ENCODE measurements at places on chromosomes 7 and 10.

GRCh38 chr7:157757211-157757610, 420.4 kb downstream of the DNAJB6 start:
- DNase-seq, result no peak

DNA sequence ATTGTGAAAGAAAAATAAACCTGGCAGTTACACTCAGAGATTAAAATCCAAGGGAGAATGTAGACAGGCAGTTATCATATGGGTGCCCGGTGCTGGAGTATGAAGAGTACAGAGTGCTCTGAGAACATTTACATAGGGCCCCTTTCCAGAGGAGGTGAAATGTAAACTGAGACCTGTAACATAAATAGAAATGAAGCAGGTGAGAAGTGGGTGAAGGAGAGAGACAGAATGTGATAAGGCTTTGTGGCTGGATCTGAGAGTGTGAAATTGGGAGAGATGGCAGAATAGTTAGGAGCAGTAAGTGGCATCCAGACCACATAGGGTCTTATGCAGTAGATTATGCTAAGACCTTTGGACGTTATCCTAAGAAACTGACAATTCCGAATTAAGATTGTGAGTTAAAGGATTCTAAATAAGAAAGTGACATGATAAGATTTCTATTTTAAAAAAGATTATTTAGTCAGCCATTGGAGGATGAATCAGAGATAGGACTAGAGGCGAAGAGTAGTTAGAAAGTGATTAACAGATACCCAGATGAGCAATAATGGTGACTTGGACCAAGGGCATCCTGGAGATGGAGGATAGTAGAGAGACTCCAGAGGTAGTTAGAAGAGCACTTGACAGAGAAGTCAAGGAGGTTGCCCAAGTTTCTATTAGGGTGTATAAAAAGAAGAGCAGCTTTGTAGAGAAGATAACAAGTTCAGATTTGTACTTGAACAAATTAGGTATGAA, 36.7 kb downstream of the DNAH11 start:
- no peak for DNase-seq

DNA sequence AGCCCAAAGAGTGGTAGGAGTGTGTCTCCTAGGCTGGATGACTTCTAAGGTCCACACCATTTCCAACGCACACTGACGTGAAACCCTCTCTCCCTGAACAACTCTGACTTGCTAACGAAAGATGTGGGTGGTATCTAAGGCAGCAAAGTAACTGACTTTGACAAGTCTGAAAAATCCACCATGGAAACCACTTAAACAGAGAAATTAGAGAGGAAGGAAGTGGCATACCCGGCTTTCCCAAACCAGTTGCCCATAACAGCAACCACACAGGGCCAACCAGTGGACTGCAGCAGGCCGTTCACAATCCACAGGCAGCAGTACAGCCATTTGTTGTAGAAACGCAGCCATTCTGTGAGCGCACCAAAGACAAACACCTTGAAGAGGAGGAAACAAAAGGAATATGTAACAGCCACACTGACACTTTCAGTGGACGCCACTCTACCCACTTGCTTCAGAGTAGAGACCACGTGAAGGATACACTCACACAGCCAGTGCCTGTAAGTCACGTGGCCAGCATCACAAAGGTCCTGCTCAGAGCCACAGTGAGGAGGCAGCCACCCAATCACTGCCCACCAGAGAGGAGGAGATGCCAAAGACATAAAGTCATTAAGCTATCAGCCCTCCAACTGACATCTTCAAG, 39.8 kb downstream of the SLC37A3 start:
- DNase-seq, result no peak

DNA sequence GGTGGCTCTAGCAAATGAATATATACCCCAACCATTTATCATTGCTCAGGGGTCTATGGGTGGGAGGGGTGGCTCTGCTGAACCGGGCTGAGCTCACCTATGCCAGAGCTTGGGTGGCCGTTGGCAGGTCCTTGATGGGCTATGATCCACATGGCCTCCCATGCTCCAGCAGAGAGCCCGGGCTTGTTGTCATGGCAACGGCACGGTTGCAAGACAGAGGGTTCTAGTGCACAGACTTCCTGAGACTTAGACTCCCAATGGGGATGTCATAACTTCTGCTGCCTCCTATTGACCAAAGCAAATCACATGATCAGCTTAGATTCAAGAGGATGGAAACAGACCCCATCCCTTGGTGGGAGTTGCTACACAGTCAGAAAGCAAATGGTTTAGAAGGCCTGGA, 36.4 kb upstream of the CARD11 start:
- no peak for DNase-seq

GRCh38 chr10:105207476-105207995, 566.4 kb downstream of the SORCS3 start:
- DNase-seq, result no peak

DNA sequence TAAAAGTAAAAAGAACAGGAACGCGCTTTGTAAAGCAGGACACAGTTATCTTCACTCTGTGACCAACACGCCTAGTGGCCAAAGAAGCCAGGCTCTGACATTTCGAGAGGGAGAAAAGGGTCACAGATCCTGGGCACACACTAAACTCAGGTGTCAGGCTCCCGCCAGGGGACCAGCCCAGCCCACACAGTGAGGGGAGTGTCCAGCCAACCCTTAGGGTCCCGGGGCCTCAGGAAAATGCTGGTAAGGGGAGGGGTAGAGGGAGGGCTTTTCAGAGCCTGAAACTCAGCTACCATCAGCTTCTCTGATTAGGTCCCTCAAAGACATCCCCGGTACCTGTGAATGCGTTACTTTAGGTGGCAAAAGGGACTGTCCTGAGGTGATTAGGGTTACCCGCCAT, 16.6 kb downstream of the ANXA11 start:
- no peak for DNase-seq

GRCh38 chr10:98667081-98667480, 220.3 kb upstream of the HPS1 start:
- DNase-seq, result no peak

DNA sequence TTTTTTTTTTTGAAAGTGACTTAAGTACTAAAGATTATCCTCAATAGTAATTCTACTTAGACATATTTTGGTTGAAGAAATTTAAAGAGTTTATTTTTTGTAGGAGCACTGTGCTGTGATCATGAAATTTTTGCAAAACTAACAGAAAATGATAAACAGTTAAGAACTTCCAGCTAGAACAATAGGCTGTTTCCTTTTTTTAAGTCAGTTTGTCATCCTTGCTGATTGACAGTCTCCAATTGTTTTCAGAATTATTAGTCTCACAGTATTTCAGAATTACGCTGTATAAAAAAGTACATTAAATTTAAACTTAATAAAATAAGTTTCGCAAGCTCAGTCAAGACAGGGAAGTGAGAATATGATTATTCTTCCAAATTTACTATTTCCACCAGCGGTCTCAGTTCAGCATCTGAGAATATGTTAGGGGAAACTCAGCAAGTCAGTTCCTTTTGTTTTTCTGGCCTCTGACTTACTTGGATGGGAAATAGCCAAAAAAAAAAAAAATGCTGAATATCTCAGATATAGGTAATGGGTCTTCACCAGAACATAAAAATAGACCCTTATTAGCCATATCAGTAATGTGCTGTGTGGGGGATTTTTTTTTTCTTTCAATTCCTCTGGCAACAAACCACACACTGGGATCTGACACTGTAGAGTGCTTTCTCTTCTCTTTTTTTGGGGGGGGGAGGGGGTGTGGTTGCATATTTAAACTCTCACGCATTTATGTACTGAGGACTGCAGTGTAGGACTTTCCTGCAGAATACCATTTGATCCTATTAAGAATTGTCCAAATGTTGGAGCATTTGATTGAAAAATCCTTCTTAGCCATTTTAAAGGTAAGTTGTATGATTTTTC, at the start of gene CD36:
TSS of gene CD36 (plus strand) at position 732 of the 855 bp plus-strand sequence. CDS start 8,099 bp downstream, outside the sequence.
- DNase-seq, result no peak

- DNase-seq, result no peak
Measured at GRCh38 chr10:33732161-33732680, 397.8 kb upstream of the NRP1 start.

Measured in SHP77 (cell line).